ENCODE measurements at places on chromosomes 2 and 18.

DNA sequence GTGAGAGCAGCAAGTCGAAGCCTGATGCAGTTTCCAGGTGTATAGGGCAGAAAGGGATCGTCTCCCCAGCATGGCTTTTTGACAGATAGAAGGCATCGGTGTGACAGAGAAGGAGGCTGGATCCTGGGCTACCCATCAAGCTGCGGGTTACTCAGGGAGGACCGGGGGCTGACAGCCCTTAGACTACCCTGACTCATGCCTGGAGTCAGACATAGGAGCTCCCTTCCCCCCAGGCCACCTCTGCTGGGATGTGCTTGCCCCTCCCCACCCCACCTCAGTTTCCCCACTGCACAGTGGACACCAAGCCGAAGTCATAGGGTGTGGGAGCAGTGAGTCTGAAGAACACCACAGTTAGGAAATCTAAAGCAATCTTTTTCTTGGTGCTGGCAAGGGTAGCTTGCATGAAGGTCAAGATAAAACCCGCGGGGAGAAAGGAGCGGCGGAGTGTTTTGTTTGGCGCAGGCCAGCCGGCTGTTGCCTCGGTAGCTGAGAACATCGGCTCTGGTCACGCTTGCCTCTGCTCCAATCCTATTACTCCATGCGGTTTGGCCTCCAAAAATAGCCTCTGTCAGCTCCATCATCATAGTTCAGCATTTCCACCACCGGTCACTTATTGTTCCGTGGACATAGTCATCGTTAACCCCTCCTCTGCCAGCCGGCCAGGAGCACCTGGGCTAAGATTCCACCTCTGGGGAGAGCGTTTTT is 169.2 kb upstream of the GLI2 start:
- DNase-seq, result no peak

DNA sequence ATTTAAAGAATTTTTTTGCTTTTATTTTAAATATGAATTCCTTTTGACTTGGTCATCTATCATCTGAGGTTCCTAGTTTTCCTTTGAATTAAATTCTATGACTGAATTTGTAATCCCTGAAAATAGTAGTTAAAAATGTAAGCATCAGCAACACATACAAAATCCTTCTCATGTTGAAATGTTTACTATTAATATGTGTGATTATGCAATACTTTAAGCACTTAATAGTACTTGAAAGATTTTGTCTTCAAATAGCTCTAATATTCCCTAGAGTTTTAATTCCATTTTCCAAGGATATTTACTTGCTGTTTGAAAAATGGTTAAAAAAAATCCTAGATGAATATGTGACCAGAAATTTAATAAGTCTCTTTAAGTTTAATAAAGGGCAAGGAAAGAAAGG is 26.6 kb upstream of the SPATS2L start:
- no peak for DNase-seq

DNA sequence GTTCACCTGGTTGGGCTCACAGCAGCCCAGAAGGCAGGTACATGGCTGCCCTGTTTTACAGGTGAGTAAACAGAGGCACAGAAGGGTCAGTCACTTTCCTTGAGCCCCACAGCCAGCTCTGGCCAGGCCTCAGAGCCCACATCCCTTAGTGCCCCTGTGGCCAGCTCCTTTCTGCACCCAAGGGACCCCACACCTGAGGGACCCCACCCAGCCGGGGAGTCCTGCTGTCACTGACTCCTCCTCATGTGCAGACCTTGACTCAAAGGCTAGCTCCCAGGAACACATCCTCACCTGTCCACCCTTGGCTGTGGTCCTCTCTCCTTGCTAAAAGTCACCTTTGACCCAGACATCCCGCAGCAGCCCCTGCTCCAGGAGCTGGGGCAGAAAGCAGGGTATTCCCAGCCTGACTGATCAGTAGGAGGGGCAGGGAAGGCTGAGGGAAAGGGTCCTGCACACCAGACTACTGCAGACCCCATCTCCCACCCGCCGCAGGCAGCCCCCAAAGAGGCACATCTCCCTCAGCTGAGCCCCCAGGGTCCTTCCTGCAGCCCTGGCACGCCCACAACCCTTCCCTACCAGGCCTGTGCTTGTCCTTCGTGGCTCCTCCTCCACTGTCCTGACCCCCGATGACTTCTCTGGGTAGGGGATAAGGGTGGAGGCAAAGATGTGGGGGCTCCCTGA is 9.8 kb upstream of the ARHGEF4 start:
- no peak for DNase-seq

- DNase-seq, result no peak
Measured at GRCh38 chr18:39053571-39053970, 1488.0 kb upstream of the CELF4 start.

- no peak for DNase-seq
Measured at GRCh38 chr2:27664622-27665363, 1.1 kb downstream of the SLC4A1AP start.

DNA sequence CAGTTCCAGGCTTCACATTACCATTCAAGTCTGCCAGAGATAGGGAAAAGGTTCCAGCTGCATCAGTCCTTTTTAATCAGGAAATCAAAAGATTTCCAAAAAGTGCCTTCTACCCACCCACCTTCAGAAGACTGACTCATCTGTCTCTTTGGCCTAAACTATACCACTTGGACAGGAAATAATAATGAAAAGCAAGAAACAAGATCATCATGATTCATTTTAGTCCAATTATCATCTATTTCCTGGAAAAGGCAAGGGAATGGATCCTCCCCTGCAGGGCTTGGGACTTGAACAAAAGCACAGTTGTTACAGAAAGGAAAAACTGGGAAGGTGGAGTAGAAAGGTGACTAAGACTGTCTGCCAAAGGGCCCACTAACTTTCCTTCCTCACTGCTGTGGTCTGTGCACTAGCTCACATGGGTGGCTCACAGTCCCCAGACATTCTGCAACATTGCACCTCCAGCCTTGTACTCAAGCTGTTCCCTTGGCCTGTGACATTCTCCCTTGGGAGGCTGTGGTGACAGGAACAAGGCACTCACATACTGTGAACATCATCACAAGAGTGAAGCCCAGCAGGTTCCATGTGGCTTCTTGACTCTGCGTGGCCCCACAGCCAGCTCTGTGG is 75.3 kb downstream of the VSNL1 start:
- no peak for DNase-seq

- DNase-seq, result no peak
Measured at GRCh38 chr2:10520154-10520553, 72.0 kb upstream of the ODC1 start.

All from ACHN (cell line).